ENCODE measurements at places on chromosomes 16 and 17.

GRCh38 chr16:17305694-17306093 is 165.1 kb downstream of the XYLT1 start:
- DNase-seq = peak; percentile 43

DNA sequence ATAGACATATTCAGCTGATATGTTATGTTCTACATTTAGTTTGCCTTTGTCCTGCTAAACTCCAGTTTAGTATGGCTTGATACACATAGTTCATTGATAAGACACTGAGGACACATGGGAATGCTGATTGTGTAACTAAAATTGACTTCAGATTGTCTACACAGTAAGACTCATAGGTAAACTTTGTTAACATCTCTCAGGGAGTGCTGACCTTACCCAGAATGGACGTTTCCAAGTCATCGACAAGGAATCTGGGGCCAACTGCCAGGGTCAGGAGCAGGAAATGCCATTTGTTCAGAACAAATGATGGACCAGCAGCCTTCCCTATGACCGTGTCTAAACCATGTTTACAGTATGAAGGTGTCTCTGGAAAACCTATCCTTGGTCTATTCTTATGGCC is 58.7 kb downstream of the DYNLRB2 start:
- no peak for DNase-seq

DNA sequence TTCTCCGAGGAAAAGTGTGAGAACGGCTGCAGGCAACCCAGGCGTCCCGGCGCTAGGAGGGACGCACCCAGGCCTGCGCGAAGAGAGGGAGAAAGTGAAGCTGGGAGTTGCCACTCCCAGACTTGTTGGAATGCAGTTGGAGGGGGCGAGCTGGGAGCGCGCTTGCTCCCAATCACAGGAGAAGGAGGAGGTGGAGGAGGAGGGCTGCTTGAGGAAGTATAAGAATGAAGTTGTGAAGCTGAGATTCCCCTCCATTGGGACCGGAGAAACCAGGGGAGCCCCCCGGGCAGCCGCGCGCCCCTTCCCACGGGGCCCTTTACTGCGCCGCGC is at the start of gene ERBB2:
ERBB2 (plus strand) TSS at position 247 of the 330 bp plus-strand sequence. CDS start 175 bp downstream, outside the sequence.
- no peak for DNase-seq

GRCh38 chr17:77115947-77116346 is 24.8 kb upstream of the SEC14L1 start:
- no peak for DNase-seq

DNA sequence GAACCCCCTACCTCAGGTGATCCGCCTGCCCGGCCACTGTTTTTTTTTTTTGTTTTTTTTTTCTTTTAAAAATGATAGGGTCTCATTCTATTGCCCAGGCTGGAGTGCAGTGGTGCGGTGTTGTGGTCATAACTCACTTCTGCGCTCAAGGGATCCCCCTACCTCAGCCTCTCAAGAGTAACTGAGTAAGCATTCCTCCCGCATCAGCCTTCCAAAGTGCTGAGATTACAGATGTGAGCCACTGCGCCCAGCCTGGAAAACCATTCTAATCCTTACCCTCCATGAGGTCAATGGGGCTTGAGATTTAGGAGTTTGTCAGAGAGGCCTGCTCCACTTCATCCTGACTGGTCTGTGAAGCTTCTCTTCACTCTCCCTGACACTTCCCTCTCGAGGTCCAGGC is 12.5 kb downstream of the ERAL1 start:
- DNase-seq = no peak

GRCh38 chr17:65637786-65638185 is 76.3 kb upstream of the AXIN2 start:
- no peak for DNase-seq

GRCh38 chr17:66313995-66314659 is 11.7 kb downstream of the PRKCA start:
- DNase-seq = peak; percentile 60

- DNase-seq = no peak
Measured at GRCh38 chr17:49633250-49633649, 44.6 kb downstream of the SPOP start.

DNA sequence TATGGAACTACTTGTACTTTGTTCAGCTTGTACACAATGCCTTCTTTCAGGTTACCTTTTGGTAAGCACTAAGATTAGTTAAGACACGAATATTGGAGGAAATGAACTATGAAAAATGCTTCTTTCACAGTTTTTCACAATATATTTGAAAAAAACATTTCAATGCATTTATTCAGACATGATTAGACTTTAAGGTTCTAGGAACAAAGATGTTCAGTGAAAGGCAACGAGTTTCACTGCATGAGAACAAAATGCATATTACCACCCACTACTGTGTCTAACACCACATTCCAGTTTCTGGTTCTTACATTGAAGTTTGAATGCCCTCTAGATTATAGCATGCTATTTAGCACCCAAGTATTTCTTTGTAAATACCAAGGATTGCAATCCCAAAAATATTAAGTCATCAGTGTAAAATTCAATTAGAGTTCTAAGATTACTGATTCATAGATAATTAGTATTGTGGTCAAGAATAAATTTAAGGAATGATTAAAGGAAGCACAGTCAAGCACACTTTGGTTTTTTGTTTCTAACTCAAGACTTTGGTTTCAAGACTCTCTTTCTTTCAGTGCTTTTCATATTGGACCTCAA is 261.7 kb downstream of the CEP112 start:
- no peak for DNase-seq

GRCh38 chr17:65593855-65594845 is 32.7 kb upstream of the AXIN2 start:
- DNase-seq = no peak

DNA sequence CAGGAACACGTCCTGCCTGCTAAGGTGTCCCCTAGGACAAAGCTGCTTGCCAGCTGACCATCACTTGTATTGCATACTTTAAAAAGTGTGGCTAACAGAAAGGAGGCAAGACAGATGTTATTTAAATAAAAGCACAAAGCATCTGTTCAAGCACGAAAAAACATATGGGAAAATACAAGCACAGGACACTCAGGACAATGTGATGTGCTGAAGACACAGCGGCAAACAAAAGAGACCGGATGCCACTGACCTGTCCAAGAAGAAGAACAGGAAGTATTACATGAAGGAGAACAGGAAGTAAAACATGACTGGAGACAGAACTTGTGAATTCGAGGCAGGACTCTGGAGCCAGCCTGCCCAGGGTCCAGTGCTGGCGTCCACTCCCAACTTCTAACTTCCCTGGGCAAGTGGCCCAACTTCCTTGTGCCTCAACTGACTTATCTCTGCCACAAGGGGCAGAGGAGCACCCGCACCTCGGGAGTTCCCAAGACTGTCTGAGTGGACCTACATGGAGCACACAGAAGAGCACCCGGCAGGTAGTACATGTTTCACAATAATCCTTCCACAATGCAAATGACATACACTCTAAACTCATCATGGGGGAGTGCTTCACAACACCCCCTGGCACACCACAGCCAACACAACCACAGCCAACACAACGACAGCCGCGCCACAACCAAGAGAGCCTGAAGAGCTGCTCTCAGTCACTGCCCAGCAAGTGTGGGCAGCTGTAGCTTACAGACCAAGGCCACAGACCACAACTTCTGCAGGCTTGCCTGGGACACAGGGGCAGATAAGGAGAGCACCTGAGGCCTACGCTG is 36.6 kb downstream of the ANKRD11 start:
- no peak for DNase-seq

- no peak for DNase-seq
Measured at GRCh38 chr17:49358641-49359247, 3.3 kb downstream of the ZNF652 start.
